Foreskin fibroblast (primary cell): ENCODE measurements at places on chromosomes 13 and 19.
A peak's percentile ranks its signal among the peaks of the same experiment; 100 is the strongest.

DNA sequence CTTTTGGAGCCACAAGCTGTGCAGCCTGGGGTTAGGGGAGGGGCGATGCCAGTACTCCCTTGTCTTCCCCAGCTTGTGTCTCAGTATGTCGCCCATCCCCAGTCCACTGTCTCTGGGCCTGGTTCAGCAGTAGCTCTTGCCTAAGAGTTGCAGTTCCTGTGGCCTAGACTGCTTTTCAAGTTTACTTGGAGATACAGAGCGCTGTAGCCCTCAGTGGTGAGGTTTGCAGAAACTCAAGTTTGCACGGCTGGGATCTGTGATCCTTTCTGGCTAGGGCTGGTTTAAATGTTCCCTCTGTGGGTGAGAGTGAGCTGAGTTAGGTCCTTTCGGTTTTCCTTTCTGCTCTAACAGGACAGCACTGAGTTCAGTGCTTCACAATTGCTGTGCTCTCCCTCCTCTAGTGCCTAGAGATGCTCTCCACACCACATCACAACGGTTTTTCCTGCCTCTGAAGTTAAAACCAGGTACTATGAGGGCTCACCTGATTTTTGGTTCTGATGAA, 360.6 kb upstream of the TMTC4 start:
- DNase-seq = no peak

DNA sequence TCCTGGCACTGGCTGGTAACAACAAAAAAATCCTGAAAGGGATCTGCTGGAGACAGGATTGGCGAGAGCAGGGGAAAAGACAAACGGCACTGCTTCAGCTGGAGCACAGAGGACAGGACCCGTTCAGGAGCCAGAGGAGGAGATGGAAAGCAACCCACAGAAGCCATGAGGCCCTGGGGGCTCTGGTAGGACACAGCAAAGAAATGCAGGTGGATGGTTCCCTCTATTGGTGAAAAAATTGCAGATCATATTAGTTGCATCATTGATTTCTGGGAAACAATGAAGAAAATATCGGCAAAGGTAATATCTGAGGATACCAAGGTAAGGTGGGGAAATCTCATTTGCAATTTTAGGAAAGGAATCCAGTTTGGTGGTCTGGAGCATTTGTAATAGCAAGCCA, 25.7 kb upstream of the TPP2 start:
- no peak for DNase-seq

GRCh38 chr13:36841391-36841790, 22.4 kb downstream of the RFXAP start:
- DNase-seq = peak; percentile 9

DNA sequence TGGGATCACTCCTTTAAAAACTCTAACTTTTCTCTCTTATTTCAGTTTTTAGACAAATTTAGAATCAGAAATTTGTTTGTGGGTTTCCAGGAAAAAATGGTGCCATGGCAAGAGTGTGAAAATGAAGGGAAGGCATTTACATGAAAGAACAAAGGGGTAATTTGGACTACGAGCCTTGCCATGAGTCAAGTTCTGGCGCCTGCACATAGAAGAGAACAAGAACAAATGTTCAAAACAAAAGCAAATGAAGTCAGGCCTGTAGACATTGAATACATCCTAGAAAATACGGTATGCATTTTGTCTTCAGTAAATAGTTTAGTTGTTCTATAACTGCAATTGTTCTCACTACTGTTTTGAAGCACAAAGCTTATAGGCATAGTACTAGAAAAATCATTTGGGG, 1390.5 kb downstream of the EFNB2 start:
- DNase-seq = no peak

DNA sequence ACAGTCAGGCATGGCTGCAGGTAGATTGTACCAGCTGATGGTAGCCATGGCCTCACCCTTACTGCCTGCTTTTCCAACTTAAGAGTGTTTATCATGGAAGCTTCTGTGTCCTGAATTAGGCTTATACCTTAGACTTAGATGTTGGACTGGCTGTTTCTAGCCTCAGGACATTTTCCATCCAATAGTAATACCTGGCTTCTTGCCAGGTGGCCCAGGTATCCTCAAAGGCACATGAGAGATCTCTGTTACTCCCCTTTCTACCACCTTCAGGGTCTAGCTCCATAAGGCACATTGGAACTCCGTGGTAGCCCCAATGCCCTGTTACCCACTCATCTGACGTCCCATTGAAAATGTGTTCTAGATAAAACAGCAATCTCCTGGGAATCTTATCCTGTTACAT, 407.5 kb downstream of the SPRY2 start:
- DNase-seq = no peak

DNA sequence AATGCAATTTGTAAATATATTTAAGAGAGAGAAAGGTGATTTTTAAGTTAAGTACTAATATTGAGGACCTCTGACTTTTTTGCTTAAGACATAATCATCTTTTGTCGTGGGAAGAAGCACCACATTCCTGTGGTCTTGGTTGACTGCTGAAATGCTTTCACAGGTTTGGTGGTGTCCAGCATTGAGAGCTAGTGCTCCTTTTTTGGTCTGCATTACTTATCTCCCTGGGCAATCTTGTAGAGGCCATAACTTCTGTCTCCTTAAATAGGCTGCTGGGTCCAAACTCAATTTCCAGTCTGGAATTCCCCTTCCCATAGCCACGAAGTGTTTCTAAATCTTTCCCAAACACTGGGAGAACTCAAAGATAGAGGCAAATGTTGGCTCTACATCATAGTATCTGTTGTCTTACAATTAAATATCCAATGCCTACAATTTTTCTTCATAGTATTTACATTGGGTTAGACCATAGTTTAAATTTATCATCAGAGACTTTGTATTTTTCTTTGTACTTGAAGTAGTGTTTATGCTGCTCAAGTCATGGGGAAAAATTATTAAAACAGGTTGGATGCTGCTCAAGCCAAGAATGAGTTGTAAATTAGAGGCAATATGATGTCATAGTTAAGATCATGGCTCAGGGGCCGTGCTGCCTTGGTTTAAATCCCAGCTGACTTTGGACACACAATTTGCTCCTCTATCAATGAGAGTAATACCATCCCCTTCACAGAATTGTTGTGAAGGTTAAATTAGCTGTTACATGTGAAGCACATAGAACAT, 105.6 kb downstream of the POSTN start:
- DNase-seq = peak; percentile 47

GRCh38 chr13:22114630-22115311, 443.9 kb downstream of the FGF9 start:
- no peak for DNase-seq

DNA sequence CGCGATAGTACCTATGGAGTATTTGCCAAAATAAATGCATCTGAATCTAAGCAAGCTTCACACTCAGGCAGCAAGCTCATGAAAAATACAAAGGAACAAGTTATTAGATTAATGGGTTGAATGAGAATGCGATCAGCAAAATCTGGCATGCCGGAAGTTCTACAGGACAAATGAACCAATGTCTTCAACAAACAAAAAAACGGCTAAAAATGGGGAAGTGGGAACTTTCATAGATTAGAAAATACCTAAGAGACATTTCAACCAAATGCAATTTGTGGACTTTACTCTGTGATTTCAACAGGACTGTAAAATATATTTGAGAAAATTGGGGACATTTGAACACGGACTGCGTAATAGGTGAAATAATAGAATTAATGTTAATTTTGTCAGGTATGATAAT, 22.4 kb upstream of the RNASEH2B start:
- no peak for DNase-seq

DNA sequence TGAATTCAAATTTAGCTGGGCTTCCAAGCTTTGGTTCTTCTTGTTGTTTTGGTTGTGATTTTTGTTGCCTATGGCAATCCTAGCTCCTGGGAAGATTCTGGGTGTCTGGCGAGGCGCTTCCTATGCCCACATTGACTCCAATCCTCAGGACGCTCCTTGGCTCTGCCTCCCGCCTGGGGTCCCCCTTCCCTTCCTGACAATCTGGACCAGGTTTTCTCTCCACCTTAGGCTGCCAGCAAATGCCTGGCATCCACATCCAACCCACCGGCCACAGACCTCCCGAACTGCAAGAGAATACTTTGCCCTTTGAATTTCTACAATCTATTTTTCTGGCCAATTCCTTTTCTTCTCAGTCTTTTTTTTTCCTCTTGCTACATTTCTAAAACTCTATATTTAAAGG, 186.9 kb upstream of the UBL3 start:
- no peak for DNase-seq

GRCh38 chr19:57706346-57706745, 2.7 kb downstream of the ZNF154 start:
- no peak for DNase-seq

GRCh38 chr19:41299755-41300089, 10.2 kb upstream of the CCDC97 start:
- peak; percentile 88 for DNase-seq

DNA sequence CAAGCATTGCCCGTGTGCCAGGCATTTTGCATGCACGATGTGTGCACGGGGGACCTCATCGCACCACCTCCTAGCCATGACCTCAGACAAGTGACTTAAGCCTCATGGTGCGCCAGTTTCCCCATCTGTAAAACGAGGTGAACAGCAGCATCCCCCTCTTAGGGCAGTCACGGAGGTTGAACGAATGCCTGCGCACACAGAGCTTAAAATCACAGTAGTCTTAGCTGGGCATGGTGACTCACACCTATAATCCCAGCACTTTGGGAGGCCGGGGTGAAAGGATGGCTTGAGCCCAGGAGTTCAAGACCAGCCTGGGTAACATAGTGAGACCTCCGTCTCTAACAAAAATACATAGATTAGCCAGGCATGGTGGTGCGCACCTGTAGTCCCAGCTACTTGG, 48.6 kb downstream of the PIN1 start:
- no peak for DNase-seq

- no peak for DNase-seq
These were observed 1189.6 kb downstream of the PCDH9 start for GRCh38 chr13:66040506-66040905.

DNA sequence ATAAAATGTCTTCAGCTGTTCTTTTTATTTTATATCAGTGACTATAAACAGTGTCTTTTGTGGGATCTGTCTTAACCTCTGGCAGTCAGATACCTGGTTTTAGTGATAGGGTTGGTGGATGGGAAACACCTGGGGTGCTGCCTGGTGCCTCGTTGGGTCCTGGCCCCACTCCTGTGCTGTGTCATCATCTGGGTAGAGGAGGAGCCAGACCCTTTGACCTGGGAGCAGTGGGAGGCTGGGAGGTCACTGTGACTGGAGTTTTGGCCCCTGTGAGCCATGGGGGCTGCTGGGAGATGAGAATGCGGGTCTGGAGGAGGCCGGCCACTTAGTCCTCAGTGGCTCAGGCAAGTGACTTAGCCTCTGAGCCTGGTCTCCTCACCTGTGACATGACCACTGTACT, 29.4 kb downstream of the TDRD12 start:
- no peak for DNase-seq

DNA sequence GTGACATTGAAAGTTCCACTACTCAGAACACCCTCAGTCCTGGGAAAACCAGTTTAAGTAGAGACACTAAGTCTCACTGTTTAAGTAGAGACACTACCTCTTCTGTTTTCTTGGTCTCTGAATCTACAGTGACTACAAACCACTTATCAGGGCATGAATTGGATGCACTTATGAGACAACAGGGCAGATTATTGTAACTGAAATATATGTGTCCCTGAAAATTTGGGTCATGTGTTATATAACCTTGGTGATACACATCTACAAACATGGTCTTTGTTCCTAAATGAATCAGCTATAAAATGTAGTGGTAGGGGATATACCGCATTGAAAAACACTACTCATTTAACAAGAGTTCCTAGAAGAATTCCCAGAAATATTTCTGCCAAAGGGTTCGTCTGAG, 55.7 kb downstream of the SERP2 start:
- no peak for DNase-seq

DNA sequence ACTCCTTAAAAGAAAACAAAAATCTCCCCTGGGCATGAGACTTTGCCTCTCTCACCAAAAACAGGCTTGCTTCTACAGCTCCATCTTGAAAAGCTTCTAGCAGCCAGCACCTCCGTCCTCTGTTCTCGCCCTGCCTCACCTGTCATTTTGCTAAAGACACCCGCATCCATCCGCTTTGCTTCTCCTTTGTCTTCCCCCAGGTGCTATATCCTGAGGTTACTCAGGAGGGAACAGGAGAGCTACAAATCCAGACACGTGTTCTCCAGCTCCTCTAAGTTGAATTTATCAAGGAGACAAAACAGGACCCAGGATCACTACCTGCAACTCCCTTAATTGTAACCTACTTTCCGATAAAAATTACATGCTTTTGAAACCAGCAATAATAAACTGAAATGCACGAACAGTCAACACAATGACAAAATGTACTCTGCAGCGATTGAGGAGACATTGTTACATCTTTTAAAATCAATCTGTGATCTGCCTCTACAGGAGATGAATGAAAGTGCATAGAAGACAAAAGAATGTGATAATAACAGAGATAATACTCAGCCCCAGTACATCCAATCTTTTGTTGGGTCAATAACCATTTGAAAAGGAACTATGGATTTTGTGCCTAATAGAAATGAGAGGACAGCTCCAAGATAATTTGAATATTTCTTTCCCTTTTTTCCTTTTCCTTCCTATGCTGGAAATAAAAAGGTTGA, 221.2 kb downstream of the DCLK1 start:
- no peak for DNase-seq

- DNase-seq = no peak
These were observed 5.4 kb downstream of the PNPLA6 start for GRCh38 chr19:7540761-7541474.

- DNase-seq = no peak
These were observed 93.8 kb upstream of the RAP2A start for GRCh38 chr13:97339988-97340749.

GRCh38 chr13:91406619-91407018, 8.2 kb downstream of the GPC5 start:
- DNase-seq = no peak

GRCh38 chr13:79258489-79258888, 147.6 kb downstream of the RBM26 start:
- DNase-seq = no peak

GRCh38 chr19:39199025-39199424, 2.3 kb downstream of the NCCRP1 start:
- DNase-seq = peak; percentile 62

- no peak for DNase-seq
These were observed 1214.1 kb downstream of the DIAPH3 start for GRCh38 chr13:58949646-58950045.

DNA sequence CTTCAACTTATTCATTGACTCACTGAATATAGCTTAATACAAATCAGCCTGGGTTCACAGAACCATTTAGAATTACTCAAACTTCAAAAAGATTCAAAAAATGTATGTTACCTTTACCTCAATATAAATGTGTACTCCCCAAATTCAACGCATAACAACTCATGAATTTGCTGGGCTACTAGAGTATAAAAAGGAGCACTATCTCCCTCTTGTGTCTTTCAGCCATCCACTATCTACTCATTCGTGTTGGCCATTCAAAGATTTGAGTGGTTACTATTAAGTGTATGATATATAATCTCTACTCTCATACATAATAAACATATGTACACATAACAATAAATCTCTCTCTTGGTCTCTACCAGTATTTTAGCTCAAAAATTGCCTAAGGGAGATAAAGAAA, 20.3 kb downstream of the INTS6 start:
- no peak for DNase-seq
